NCI-H748 treated with DMSO at 0.1 percent for 48 hours (cell line): ENCODE measurements at places on chromosomes 2 and 18.

GRCh38 chr2:136167721-136168475, 49.9 kb upstream of the CXCR4 start:
- DNase-seq: no peak

DNA sequence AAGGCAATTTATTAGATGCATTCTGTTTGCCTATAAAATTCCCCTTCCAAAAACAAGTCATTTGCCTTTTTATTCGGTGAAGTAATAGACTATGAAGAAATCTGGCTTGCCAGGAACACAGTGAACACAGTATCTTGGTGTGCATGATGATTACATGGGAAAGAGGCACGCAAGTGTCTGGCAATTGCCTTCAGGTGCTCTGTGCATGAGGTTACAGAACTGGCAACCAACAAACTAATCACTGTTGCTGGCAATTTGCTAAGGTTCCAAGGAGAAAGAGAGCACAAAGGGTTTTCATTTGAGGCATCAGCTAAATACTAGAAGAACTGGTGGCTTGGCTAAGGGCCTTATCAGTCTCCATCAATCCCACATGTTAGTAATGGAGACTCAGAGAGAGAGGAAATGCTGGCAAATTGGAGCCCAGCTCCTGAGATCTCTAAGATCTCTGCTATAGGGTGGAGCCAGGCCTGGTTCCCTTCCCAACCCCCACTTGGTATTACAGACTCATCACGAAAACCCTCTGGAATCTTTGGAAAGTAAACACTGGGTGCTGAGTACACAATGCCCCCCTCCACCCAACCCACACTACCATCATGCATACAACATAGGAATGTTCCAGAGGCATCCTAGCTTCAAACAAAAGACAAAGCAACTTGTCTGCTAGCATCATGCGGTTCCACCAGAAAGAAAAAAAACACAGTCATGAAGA, 10.4 kb downstream of the RNF152 start:
- no peak for DNase-seq

- no peak for DNase-seq
Measured at GRCh38 chr18:5817816-5818215, 77.5 kb downstream of the TMEM200C start.

GRCh38 chr18:25422230-25422629, 70.3 kb upstream of the ZNF521 start:
- DNase-seq: no peak

GRCh38 chr2:165902934-165903333, 50.6 kb downstream of the TTC21B start:
- DNase-seq: no peak

- no peak for DNase-seq
Measured at GRCh38 chr2:71524476-71524875, 71.1 kb downstream of the DYSF start.

DNA sequence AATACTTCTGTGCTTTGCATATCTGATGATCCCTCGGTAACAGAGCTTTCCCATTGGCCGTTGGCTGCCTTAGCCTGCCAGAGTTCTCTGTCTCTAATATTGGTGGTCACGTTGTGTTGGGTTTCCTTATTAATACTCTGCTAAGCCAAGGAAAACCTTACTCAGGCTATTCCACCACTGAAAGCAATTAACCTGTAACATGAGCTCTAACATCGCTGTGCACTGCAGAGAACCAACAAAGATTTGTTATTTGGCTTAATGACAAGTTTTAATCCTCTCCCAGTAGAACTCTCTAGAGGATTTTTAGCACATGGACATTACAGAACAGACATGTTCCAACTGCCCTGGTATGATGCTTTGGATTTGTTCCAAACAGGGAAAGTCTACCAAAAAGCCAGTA, 825.9 kb upstream of the POU3F3 start:
- DNase-seq: no peak
